ENCODE measurements at places on chromosomes 3 and 15. TPM values are rescaled to one million over a fixed set of nuclear protein-coding genes. Genes with fewer than 3 reads are reported as not detected.

GRCh38 chr3:31936420-31937060 is 44.5 kb downstream of the OSBPL10 start:
- H3K36me3 ChIP-seq: no peaks in the 10 kb centered on the region
- H3K27ac ChIP-seq: no peak overlapping the region
- peaks cover 6% of the 10 kb centered on the region for H3K4me1 ChIP-seq
- no peaks in the 10 kb centered on the region for H3K27me3 ChIP-seq
- no peak overlapping the region for H3K4me3 ChIP-seq
- DNase-seq: no peak

- peak overlapping the region; percentile 18 for H3K4me3 ChIP-seq
- H3K4me1 ChIP-seq: peaks cover 69% of the 10 kb centered on the region
- peak overlapping the region; percentile 96 for H3K27ac ChIP-seq
- peaks cover 4% of the 10 kb centered on the region for H3K27me3 ChIP-seq
Observed at GRCh38 chr3:151205482-151205881, 2.5 kb upstream of the GPR171 start.

GRCh38 chr3:100400419-100400779 is 490 bp downstream of the TOMM70 start:
- H3K27me3 ChIP-seq: no peaks in the 10 kb centered on the region
- DNase-seq: peak; percentile 54
- H3K4me1 ChIP-seq: peaks cover 56% of the 10 kb centered on the region
- H3K27ac ChIP-seq: peak overlapping the region; percentile 81
- H3K4me3 ChIP-seq: peak overlapping the region; percentile 97
- H3K36me3 ChIP-seq: peaks cover 30% of the 10 kb centered on the region

GRCh38 chr3:9503283-9503682 is 50.3 kb downstream of the LHFPL4 start:
- no peak overlapping the region for H3K4me3 ChIP-seq
- H3K36me3 ChIP-seq: no peaks in the 10 kb centered on the region
- peak; percentile 58 for DNase-seq
- H3K27ac ChIP-seq: no peak overlapping the region
- peaks cover 46% of the 10 kb centered on the region for H3K27me3 ChIP-seq
- peaks cover 7% of the 10 kb centered on the region for H3K4me1 ChIP-seq

GRCh38 chr15:73723191-73723590 is 30.0 kb downstream of the INSYN1 start:
- H3K36me3 ChIP-seq: no peaks in the 10 kb centered on the region
- peaks cover 21% of the 10 kb centered on the region for H3K27me3 ChIP-seq
- H3K4me1 ChIP-seq: no peaks in the 10 kb centered on the region
- H3K27ac ChIP-seq: no peak overlapping the region

DNA sequence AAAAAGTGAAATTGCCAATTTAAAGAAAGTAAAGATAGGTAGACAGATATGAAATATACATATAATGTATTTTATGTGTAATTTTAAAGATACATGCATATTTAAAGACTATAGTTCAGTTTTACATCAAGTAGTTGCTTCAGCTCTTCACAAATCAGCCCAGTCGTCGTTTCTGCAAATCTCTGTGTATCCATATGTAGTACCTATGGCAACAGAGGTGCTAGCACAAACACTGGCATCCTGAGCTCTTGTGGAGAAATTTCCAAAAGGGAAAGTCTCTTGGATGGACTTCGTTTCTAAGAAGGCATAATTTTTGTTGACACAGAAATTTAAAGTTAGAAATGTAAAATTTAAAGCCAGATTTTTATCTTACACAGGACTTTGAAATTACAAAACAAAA is 1284.7 kb downstream of the ROBO1 start:
- H3K4me1 ChIP-seq: no peaks in the 10 kb centered on the region
- no peak overlapping the region for H3K27ac ChIP-seq
- H3K27me3 ChIP-seq: no peaks in the 10 kb centered on the region
- H3K36me3 ChIP-seq: no peaks in the 10 kb centered on the region

GRCh38 chr3:105397974-105398373 is 31.3 kb downstream of the ALCAM start:
- no peaks in the 10 kb centered on the region for H3K27me3 ChIP-seq
- no peak overlapping the region for H3K27ac ChIP-seq
- DNase-seq: no peak
- H3K4me1 ChIP-seq: no peaks in the 10 kb centered on the region
- no peak overlapping the region for H3K4me3 ChIP-seq

DNA sequence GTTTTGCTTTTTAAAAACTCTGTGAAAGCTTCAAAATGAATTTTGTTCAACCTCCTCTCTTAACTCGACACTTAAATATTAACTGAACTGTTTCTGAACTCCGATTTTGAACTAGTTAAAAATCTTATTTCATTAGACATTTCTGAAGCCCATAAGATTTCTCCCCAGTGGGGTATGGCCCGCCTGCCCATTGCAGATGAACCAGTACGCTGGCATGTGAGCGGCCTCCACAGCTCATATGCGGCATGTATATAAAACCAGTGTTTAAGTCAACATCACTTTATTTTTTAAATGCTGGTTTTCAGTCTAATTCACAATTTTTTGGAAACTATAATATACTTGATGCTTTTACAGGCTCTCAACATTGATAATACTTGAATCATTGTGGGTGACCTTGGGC is 50.2 kb downstream of the CPN2 start:
- no peak overlapping the region for H3K4me3 ChIP-seq
- H3K4me1 ChIP-seq: peaks cover 9% of the 10 kb centered on the region
- H3K27me3 ChIP-seq: peaks cover 27% of the 10 kb centered on the region
- peaks cover 2% of the 10 kb centered on the region for H3K36me3 ChIP-seq
- H3K27ac ChIP-seq: no peak overlapping the region

DNA sequence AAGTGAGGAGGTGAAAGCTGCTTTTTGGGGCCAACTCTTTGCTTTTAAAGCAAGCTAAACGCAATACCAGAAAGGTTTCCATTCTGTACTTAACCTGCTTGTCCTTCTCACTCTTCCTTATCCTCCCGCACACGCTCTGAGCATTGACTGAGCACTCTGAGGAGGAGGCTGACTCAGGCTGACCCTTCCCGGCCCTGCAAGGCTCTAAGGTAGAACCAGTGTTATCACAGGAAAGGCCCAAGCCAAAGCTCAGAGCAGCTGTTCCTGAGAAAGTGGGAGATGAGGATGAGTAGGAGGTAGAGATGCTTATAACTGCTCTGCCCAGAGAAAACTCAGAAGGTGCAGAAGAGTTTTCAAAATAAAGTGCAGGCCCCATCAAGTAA is 2.3 kb downstream of the B3GNT5 start:
- H3K4me1 ChIP-seq: peaks cover 26% of the 10 kb centered on the region
- peak overlapping the region; percentile 77 for H3K4me3 ChIP-seq
- DNase-seq: no peak

DNA sequence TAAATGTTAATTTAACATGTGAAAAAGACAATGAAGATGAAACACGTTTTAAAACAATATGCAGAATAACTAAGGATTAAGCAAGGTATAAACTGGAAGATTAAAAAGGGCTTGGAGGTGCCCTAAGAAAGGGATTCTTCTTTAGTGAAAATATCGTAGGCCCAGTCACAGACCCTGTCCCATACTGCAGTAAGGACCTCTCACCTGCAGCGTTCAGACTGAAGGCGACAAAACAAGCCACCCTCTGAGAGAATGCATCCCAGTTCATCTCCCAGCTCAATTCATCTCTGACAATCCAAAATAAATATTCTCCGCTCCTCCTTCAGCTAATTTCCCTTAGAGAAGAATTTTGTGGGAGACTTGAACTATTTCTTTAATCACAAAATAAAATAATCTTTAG is 102.3 kb upstream of the ARL6 start:
- peaks cover 13% of the 10 kb centered on the region for H3K27me3 ChIP-seq
- H3K27ac ChIP-seq: no peak overlapping the region
- DNase-seq: no peak
- no peaks in the 10 kb centered on the region for H3K36me3 ChIP-seq
- H3K4me1 ChIP-seq: no peaks in the 10 kb centered on the region

DNA sequence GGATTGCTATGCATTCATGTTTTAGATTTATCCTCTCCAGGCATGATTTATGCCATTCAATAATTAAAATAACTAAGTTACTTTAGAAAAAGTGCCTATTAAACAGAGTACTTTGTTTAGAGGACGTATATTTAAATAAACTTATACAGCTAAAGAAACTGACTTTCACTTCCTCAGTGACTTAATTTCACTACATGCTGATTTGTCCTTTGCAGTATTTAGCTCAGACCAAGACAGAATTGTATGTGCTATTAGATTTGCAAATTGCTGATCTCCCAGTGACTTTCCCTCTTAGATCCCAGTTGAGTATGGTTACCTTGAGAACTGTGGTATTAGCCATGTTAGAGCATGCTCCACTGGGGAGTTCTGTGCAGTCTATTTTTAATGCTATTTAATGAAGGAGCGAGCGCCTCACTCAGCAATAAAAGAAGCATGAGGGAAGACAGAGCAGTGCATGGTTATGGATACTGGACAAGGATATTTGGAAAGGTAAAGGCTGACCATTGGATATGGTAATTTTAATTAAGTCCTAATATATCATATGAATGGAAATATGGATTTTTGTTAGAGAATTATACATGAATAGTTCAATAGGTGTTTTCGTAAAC is 2.7 kb downstream of the ARPP21 start:
- DNase-seq: no peak
- peaks cover 5% of the 10 kb centered on the region for H3K4me1 ChIP-seq
- peaks cover 3% of the 10 kb centered on the region for H3K36me3 ChIP-seq
- no peak overlapping the region for H3K27ac ChIP-seq
- no peak overlapping the region for H3K4me3 ChIP-seq

- H3K4me1 ChIP-seq: no peaks in the 10 kb centered on the region
- no peak overlapping the region for H3K27ac ChIP-seq
- no peak for DNase-seq
- no peaks in the 10 kb centered on the region for H3K36me3 ChIP-seq
- no peak overlapping the region for H3K4me3 ChIP-seq
- H3K27me3 ChIP-seq: peaks cover 20% of the 10 kb centered on the region
Observed at GRCh38 chr15:89783111-89783860, 7.2 kb downstream of the MESP2 start.

DNA sequence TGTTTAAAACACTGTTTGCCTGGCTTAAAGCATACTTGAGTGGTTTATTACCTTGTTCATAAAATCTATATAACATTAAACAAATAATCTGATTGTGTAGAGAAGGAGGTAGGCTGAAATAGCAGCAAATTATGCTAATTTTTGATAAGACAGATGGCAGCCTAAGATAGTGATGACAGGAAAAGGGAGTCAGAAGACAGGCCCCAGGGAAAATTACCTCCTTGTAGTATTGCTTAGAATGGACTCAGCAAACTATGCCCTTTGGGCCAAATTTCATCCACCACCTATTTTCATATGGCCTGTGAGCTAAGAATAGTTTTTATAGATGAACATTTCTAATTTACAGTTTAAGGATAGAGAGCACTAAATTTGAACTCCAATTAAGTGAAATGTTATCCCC is 37.8 kb downstream of the CHD2 start:
- H3K27me3 ChIP-seq: no peaks in the 10 kb centered on the region
- DNase-seq: no peak
- peaks cover 38% of the 10 kb centered on the region for H3K4me1 ChIP-seq
- H3K27ac ChIP-seq: no peak overlapping the region
- H3K4me3 ChIP-seq: no peak overlapping the region

- no peaks in the 10 kb centered on the region for H3K27me3 ChIP-seq
- no peak overlapping the region for H3K4me3 ChIP-seq
- no peak overlapping the region for H3K27ac ChIP-seq
- H3K4me1 ChIP-seq: peaks cover 11% of the 10 kb centered on the region
- no peak for DNase-seq
Observed at GRCh38 chr15:77503764-77504163, 83.1 kb downstream of the HMG20A start.

- DNase-seq: no peak
- H3K4me3 ChIP-seq: no peak overlapping the region
- peaks cover 43% of the 10 kb centered on the region for H3K4me1 ChIP-seq
- H3K27ac ChIP-seq: peak overlapping the region; percentile 28
- no peaks in the 10 kb centered on the region for H3K27me3 ChIP-seq
Observed at GRCh38 chr15:100573526-100573925, 28.5 kb downstream of the LINS1 start.

DNA sequence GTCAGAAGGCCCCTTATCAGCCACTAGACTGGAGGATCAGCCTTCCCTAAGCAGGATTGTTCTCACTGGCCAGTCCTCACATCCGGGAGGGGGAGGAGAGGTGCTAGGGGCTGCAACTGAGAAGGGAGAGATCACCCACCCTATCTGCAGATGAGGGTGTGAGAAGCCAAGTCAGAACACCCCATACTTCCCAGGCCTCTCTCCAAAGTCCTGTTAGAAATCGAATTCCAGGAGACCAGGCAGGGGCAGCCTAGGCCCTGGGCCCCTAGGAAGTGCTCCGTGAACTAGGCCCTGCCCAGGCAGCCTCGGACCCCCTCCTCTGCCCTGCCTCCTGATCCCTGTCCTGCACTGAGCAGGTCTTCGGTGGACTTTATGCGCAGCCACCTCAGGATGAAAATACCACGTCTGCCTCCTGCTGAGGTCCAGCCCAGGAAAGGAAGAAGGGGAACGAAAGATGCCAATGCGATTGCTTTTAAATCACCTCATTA is 933 bp downstream of the DZIP1L start:
- H3K4me1 ChIP-seq: peaks cover 3% of the 10 kb centered on the region
- peak overlapping the region; percentile 72 for H3K4me3 ChIP-seq
- H3K27ac ChIP-seq: no peak overlapping the region
- H3K27me3 ChIP-seq: peaks cover 52% of the 10 kb centered on the region

DNA sequence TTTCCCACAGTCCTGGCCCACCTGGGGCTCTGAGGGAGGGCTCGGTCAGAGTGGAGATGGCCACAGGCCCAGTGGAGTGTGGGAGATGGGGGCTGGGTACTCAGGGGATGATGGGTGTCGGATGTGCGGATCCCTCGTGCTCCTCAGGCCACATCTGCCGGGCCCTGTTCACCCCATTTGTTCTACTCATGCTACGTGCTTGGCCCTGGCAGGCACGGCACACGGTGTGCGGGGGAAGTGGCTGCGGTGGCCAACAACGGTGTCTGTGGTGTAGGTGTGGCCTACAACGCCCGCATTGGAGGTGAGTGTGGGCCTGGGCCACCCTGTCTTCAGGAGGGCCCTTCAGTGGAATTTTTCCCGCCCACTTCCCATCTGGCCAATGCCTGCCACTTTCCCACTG is 7.0 kb upstream of the FES start:
- peaks cover 21% of the 10 kb centered on the region for H3K4me1 ChIP-seq
- no peak overlapping the region for H3K27ac ChIP-seq
- no peak for DNase-seq
- H3K4me3 ChIP-seq: no peak overlapping the region
- H3K27me3 ChIP-seq: no peaks in the 10 kb centered on the region
- H3K36me3 ChIP-seq: peaks cover 22% of the 10 kb centered on the region

DNA sequence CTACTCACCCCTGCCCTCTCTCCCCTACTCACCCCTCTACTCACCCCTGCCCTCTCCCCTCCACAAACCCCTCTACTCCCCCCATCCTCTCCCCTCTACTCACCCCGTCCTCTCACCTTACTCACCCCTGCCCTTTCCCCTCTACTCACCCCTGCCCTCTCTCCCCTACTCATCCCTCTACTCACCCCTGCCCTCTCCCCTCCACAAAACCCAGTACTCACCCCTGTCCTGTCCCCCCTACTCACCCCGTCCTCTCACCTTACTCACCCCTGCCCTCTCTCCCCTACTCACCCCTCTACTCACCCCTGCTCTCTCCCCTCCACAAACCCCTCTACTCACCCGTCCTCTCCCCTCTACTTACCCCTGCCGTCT is 14.2 kb downstream of the BFSP2 start:
- no peaks in the 10 kb centered on the region for H3K27me3 ChIP-seq
- no peaks in the 10 kb centered on the region for H3K36me3 ChIP-seq
- H3K27ac ChIP-seq: no peak overlapping the region
- no peak for DNase-seq
- peaks cover 4% of the 10 kb centered on the region for H3K4me1 ChIP-seq
- no peak overlapping the region for H3K4me3 ChIP-seq

Gene EIF3J
- 187 TPM for total RNA-seq

Gene CHRD
- total RNA-seq: not detected

Gene MST1R
- 0.74 TPM for total RNA-seq

Gene CD200R1
- total RNA-seq: 1.4 TPM

Gene CLCN2
- 5.0 TPM for total RNA-seq

Gene RETNLB
- not detected for total RNA-seq

Gene ZKSCAN7
- total RNA-seq: 4.5 TPM

Measured in activated naive CD8-positive, alpha-beta T cell treated with anti-CD3 and anti-CD28 coated beads for 36 hours (primary cell).